ENCODE measurements at places on chromosomes 4 and X. TPM values are rescaled to one million over a fixed set of nuclear protein-coding genes. Genes with fewer than 3 reads are reported as not detected.

GRCh38 chr4:5552451-5552850 is 155.9 kb downstream of the EVC2 start:
- no peak for DNase-seq

GRCh38 chr4:5650040-5650439 is 58.3 kb downstream of the EVC2 start:
- DNase-seq, result no peak

- DNase-seq, result no peak
These were observed 249.4 kb downstream of the ARHGAP10 start for GRCh38 chr4:147981305-147981704.

DNA sequence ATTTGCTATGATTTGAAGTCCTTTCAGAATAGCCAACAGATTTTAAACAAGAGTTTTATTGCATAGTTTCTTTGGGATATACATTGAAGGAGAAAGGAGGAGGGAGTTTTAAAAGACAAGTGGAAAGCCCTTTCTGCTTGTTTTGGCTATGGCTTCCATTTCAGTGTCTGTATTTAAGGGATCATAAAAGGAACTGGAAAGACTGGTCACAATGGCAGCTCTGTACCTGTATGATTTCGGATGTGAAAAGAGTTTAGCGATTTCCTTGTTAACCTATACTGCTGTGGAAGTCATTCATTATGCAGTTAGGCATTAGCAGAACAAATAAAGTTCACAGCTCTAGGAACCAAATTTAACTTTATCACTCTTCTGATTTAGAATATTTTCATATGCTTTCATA is 60.7 kb downstream of the TET2 start:
- no peak for DNase-seq

GRCh38 chr4:85869181-85869580 is 394.2 kb downstream of the ARHGAP24 start:
- no peak for DNase-seq

- no peak for DNase-seq
These were observed 16.8 kb downstream of the CLNK start for GRCh38 chr4:10667701-10668326.

DNA sequence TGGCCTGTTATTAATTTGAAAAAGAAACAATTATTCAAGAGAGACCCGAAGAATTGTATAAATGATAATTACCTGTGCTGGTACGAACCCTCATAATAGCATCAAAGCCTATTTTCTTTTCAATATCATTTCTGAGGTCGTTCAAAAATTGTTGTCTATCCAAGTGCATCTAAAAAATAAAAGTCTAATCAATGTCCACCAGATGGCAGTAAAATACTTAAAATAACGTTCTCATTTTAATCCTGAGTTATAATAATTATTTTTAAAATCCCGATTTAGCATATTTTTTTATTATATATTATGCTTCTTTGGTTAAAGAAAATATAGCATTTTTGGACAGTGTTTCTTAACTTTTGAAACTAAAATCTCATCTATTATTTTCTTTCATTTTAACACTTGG is 55.7 kb downstream of the METTL14 start:
- DNase-seq, result no peak

DNA sequence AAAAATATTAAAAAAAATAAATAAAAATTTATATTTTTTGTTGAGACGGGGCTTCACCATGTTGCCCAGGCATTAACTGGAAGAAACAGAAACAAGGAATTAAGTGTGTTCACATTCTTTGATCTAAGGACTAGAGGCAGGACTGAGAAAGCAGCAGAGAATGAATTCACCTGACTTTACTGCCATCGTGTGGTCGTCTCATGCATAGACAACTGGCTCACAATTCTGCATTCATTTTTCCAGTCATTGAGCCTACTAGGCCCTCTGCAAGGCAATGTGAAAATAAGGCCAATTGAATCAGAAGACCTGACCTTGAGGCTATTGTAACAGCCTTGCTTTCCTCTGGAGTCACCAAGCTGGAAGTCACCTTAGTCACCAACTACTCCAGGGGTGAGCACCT is 37.4 kb downstream of the LHFPL1 start:
- DNase-seq, result no peak

DNA sequence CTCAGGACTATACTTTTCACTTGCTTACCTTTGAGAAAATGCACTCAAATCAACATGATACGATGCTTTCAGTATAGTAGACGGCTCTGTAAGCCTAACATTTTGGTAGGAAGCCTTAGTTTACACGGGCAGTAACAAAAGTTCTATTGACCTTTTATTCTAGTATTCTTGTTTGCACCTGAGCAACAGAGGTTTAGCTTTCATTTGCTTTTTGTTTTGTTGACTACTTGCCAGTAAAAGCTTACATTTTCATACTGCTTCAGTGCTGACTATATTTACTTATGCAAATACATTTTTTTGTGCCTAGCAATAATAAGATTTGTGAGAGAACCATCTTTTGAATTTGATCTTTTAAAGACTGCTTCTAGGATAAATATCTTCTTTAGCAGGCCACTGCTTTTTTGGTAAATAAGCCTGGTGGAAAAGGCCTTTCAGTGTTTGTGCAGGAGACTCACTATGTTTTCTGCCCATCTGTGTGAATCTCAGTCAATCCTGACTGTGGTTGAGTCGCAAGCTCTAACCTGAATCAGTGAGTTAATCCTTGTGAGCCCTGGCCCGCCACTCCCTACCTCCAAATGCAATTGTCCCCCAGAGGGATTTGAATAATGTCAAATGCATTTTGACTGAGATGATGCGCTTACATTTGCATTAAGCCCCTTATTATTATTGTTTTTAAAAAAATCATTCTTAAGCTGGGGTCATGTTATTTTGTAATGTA is 21.9 kb downstream of the FHIP1A start:
- no peak for DNase-seq

DNA sequence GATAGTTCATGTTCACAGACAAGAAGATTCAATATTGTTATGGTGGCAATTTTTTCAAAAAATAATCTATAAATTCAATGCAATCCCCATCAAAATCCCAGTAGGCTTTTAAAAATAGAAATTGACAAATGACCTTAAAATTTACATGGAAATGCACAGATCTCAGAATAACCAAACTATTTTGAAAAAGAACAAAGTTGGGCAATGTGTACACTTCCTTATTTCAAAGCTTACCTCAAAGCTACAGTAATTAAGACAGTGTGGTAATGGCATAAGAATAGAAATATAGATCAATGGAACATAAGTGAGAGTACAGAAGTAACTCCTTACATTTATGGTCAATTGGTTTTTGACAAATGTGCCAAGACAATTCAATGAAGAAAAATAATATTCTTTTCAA is 39.0 kb downstream of the FRMD7 start:
- no peak for DNase-seq

GRCh38 chr4:182451441-182451840 is 208.2 kb downstream of the TENM3 start:
- DNase-seq, result no peak

GRCh38 chr4:139582044-139582443 is 26.0 kb upstream of the SETD7 start:
- DNase-seq, result no peak

DNA sequence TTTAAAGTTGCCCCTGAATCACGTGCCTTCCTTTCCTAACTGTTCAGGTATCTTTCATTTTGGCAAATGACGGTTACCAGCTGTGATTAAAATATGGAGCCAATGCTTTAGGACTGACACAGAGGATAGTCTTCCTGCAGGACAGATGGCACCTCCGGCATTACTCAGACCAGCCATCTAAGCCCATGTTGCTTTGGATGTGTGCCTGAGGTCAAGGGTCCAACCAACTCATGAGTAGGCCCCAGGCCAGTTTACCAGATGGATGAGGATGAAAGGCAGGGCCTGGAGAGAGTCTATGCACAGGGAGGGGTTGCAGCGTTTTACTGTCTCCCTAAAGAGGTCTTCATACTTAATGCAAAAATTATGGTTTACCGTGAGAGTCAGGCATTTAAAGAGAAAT is 174.0 kb upstream of the GATB start:
- DNase-seq, result no peak

DNA sequence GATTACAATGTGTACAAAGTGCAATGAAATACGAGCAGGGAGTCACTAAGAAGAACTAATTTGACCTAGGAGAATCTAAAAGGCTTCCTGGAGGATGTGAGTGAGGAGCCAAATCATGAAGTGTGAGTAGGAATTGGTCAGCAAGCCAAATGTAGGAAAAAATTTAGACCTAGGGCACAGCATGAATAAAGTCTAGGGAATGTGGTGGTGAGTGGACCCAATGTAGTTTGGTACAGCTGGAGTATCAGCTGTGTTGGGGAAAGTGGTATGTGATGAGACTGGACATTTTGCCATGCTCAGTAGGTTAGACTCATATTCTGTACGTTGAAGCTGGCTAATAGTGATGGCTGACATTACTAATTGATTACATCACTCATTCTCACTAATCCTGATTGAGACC is 191.0 kb downstream of the AFF2 start:
- DNase-seq, result no peak

DNA sequence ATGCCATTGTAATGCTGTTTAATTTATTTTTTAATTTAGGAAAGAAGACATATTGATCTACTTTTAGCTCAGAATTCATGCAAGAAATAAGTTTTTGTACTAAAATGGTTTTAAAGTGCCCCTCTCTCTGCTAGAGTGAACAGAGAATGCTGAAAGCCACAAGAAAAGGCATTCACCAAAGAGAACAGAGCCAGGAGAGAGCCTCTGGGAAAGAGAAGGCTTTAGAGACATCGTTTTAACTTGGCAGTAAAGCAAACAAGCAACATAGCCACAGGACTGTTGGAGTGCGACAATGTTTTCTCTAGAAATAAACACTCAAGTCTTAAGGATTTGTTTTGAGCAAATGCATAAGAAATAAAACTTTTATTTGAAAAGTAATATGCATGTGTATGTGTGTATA is 484.1 kb upstream of the CPEB2 start:
- DNase-seq, result no peak

GRCh38 chr4:16289897-16290554 is 63.8 kb upstream of the TAPT1 start:
- DNase-seq, result no peak

- no peak for DNase-seq
These were observed 58.0 kb upstream of the CHRDL1 start for GRCh38 chrX:110853610-110854009.

DNA sequence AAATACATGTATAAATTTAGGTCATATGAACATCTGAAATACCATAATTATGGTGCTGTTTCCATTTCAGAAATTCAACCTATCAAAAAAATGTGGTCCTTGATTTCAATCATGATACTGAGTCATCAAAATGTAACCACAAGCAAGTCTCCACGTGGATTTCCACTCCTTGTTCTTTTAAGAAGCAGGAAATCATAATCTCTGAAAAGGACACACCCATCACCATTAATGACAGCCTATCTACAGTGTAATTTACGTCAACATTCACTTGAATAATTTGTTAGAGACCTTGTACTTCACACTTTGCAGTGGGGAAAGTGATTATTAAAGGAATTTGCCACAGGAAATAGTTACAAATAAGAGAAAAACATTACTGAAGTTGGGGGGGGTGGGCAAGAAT is 17.7 kb upstream of the SLC7A11 start:
- no peak for DNase-seq

SSX3 gene
- not detected for total RNA-seq

CRMP1 gene
- total RNA-seq, result 1.9 TPM

VEGFC gene
- 15.0 TPM for total RNA-seq

ADH7 gene
- not detected for total RNA-seq

MTMR8 gene
- 0.73 TPM for total RNA-seq

GCNA gene
- 1.4 TPM for total RNA-seq

F11 gene
- total RNA-seq, result 0.35 TPM

ARHGAP6 gene
- total RNA-seq, result 4.8 TPM

EGFL6 gene
- total RNA-seq, result 0.24 TPM

SLC25A14 gene
- total RNA-seq, result 6.0 TPM

CDS1 gene
- total RNA-seq, result not detected
